ENCODE measurements at places on chromosomes 6 and 20.
A peak's percentile ranks its signal among the peaks of the same experiment; 100 is the strongest.

- no peak for DNase-seq
These were observed 347.3 kb downstream of the ESR1 start for GRCh38 chr6:152154559-152155356.

GRCh38 chr6:63912887-63913286, 277.3 kb downstream of the PHF3 start:
- peak; percentile 56 for DNase-seq

- no peak for DNase-seq
These were observed 45.1 kb downstream of the SRC start for GRCh38 chr20:37390891-37391525.

DNA sequence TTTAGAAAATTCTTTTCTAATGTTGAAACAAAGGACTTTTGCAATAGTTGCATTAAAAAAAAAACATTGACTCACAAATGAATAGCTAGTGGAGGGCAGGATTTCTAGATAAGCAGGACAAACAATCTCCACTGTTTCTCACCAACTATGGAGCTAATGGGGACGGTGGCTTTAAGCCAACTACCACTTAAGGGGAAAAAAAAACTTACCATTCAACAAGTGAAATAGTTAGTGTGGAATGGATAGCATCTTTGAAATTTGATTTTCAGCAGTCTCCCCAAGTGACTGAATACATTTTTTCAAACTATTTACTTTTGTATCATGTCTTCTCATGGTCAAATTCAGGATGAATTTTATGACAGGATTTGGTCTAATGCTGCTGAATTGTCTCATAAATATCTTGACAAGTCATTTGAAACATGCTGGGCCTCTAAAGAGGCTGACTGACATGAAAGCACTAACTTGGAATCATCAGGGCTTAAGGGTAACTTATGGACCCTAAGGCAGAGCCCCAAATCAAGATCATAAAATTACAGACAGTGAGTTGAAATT, 100.5 kb downstream of the EYA4 start:
- peak; percentile 82 for DNase-seq

GRCh38 chr20:57323034-57323433, 6.6 kb upstream of the SPO11 start:
- no peak for DNase-seq

GRCh38 chr6:25330796-25331685, 51.9 kb downstream of the CARMIL1 start:
- no peak for DNase-seq
